Esophagus squamous epithelium (tissue), 5 donors: ENCODE measurements at places on chromosomes 13 and 19.

GRCh38 chr13:114325729-114326128 lies 11.4 kb downstream of the CHAMP1 start:
- no peak for DNase-seq

- DNase-seq = no peak
Observed at GRCh38 chr19:35868172-35868822, at the start of gene APLP1. TSS of gene APLP1 (plus strand) at chr19:35868574. CDS start at chr19:35868637, 63 bp downstream.

DNA sequence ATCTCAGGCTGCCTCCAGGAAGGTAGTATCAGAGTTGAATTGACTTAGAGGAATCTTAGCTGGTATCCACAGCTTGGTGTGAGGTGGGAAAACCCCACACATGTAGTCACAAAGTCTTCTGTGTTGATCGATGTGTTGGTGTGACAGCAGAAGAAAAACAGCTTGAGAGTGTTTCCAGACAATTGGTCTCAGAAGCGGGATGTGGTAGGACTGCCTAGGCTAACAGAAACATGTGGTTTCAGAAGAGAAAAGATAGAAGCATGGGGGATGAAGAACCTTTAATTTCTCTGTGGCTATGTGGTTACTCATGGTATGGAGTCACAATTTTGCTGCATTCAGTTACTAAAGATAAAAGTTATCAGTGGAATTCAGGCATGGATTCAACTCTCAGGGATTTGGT lies 134.7 kb upstream of the SLITRK5 start:
- no peak for DNase-seq

DNA sequence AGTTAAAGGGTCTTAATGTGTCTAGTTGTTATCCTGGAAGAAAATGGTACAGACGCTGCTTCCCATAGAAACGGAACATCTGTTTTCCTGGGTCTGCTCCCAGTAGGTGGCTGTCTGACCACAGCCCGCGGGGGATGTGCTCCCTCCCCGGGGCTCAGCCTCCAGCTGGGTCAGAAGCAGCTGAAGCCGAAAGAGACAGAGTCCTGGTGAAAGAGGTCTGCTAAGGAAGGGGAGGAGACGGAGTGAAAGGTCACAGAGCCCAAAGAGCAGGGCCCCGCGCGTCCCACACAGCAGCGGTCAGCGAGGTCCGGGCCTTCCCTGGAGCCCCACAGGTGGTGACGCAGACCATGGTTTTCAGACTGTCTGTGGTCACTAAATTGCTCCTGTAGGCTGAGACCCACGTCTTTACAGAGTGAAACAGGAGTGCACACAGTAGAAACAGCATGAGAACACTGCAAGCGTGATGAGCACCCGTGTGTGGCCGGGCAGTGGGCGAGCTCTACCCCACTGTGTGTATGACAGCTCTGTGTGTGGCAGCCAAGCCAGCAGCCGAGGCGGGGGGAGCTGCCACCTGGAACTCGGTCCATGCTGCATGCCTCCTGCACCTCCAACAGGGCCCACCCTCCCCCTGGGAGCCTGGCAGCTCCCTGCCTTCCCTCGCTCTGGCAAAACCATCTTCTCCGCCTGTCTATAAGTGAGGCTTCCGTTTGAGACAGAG lies 52.0 kb upstream of the C13orf46 start:
- no peak for DNase-seq

GRCh38 chr13:95221971-95222732 lies 79.1 kb downstream of the ABCC4 start:
- no peak for DNase-seq

DNA sequence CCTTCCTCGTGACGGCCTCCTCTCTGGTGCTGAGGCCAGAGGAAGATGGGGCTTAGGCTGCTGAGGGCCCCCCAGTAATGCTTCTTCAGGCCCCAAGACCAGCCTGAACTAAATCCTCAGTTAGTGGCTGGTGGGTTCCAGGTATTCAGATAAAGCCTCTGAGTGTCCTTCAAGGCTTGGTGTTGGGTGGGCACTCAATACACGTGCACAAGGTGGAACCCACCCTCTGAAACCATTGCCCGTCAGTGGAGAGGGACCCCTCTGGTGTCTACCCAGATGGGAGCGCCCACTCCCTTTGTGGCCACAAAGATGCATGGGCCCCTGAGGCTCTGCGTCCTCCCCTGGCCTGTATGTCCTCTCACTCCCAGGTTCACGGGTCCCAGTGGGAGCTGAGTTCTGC lies 79.0 kb downstream of the IER2 start:
- DNase-seq = no peak

DNA sequence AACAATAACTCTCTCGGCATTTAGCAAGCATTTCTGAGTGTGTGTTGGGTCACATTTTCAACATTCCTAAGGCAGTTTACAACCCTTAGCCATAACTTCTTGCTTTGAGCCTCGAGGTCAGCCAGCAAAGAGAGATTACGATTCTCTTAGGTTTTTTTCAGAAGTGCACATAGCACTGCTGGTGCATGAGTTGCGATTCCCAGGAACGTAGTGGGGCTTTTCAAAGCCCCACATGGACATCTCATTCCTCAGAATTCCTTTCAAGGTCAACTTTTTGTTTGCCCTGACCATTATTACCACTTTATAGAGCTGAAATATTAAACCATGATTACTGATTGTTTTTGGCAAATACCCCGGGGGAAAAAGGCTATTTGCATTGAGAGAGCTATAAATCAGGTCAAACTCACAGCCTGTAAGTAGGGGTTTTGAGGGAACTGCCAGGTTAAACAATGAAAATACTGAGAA lies 705.3 kb downstream of the GPC5 start:
- DNase-seq = no peak

DNA sequence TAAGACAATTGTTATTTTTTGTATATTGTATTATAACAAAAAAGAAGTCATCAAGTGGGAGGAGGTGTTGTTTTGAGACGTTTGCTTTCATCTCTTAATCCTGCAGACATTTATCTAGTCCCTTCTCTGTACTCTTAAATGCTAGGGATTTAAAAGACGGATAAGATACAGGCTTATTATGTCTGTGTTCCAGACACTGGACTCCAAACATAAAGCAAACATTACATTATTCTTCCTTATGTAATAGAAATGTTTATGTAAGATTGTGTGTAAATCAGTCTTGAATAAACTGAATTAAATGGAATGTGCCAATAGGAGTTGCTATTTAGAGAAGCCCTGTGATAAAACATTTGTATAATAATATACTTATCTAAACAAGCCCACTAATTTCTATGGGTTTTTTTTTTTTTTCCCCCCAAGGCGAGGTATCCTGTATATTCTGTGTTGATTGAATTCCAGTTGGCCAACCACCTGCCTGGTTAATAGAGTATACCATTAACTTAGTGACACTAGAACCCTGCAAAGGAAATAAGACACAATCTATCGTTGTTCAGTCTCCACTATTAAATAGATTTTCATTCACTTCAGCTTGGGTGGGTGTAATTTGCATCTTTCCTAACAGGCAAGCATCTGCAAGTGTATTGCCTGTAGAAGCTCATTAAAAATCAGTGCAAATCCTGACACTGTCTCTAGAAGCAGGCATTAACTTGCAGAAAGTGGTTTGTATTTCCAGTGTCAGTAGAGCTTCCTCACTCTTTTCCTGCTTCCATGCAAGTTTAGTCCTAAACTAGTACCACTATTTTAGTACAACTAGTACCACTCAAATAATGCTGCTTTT lies 69.0 kb downstream of the LRCH1 start:
- DNase-seq = no peak

GRCh38 chr19:43812688-43813087 lies 10.4 kb upstream of the LYPD5 start:
- DNase-seq = no peak
